Stimulated activated CD8-positive, alpha-beta memory T cell treated with anti-CD3 and anti-CD28 coated beads, Interleukin-15, amount 100 ng/mL, for 48 hours (primary cell): ENCODE measurements at places on chromosomes 7 and 10.

- DNase-seq = no peak
These were observed 1053.2 kb downstream of the REEP3 start for GRCh38 chr10:64574371-64574770.

DNA sequence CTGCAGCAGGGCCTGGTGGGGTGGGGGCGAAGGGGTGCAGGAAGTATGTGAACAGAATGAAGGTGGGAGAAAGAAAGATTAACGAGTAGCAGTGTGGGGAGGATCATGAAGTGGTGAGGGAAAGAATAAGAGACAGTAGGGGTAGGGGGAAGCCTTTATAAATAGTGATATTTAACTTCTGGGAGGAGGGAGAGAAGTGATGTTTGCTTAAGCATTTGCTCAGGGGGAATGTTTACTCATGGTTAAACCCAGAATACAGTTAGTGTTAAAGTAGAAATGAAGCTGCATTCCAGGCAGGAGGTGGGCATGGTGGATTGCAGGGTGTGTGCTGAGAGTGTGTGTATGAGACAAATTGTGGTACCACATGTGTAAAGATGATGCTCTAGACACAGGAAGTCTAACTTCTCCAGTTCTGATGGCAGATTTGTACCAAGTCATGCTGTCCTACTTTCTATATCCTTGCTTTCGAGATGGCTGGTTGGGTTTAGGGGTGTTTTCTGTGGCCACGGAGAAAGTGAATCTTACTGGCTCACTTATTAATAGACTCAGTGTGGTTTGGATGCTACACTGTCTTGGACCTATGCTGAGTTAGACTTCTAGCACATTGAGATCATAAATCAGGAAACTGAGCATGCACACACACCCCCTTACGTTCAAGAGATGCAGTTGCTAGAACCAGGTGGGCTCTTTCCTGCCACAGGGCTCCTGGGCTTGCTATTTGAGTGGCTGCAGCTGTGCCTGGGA lies 10.6 kb upstream of the DNMBP start:
- DNase-seq = no peak

DNA sequence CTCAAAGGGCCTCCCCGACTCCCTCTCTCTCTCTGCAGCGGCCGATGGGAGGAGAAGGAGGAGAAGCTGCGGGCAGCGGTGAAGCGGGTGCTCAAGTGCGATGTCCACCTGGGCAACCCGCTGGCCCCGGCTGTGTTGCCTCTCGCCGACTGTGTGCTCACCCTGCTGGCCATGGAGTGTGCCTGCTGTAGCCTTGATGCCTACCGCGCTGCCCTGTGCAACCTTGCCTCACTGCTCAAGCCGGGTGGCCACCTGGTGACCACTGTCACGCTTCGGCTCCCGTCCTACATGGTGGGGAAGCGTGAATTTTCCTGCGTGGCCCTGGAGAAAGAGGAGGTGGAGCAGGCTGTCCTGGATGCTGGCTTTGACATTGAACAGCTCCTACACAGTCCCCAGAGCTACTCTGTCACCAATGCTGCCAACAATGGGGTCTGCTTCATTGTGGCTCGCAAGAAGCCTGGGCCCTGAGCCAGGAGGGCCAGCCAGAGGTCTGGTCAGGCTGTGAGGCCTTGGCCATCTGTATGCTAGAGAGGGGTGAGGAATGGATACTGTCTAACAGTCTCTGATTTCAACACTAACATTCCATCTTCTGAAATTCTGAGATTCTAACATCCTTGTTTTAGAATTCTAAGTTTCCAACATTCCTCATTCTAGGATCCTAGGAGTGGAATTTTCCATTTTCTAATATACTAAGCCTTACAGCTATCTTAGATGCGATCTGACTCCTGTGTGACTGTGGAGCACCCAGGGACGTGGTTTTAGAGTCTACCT lies 3.6 kb downstream of the INMT start:
- DNase-seq = no peak

DNA sequence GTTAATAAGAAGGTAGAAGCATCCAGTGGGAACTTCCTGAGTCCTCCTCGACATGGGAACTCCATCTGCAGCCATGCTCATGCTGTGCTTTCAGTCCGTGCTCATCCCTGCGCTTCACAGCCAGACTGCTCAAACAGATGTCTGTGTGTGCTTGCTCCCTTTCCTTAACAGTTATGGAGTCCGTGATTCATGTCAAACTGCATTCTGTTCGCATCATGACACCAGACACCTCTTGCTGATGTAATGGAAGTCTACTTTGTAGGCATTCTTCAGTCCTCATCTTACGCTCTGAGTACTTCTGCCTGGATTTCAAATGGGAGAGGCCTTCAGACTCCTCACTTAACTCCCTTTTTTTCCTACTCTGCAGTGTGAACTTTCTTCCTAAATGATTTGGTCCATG lies 304.9 kb downstream of the SUGCT start:
- DNase-seq = no peak

GRCh38 chr7:19146699-19147098 lies 1.5 kb upstream of the FERD3L start:
- DNase-seq = no peak
